ENCODE measurements at places on chromosomes 3 and 15. TPM values are rescaled to one million over a fixed set of nuclear protein-coding genes. Genes with fewer than 3 reads are reported as not detected.

- no peak for DNase-seq
Observed at GRCh38 chr3:4894891-4895530, 84.2 kb upstream of the BHLHE40 start.

- DNase-seq = no peak
Observed at GRCh38 chr3:14885307-14885706, 62.1 kb upstream of the NR2C2 start.

DNA sequence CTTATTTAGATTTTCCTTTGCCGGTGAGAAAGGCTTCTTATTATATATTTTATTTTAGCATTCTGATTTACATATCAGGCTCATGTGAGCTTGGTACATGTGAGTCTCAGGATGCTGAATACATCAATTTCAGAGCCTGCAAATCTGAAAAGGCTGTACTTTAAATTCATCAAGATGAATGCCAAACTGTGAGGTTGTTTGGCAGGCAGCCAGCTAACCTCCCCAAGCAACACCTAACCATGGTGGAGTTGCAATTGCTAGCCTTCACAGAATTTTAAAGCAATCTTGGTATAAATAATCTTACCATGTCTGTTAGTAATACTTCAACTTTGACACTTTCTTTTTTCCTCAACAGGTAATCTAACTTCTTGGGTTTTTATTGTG, 252.5 kb downstream of the CDIN1 start:
- no peak for DNase-seq

GRCh38 chr3:67416703-67417102, 237.7 kb downstream of the SUCLG2 start:
- no peak for DNase-seq

DNA sequence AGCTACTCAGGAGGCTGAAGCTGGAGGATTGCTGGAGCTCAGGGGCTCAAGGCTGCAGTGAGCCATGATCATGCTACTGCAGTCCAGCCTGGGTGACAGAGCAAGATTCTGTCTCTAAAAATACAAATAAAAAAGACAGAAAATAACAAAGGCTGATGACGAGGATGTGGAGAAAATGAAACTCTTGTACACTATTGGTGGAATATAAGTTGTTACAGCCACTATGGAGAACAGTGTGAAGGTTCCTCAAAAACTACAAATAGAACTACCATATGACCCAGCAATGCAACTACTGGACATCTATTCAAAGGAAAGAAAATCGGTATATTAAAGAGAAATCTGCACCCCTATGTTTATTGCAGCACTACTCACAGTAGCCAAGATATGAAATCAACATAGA, 526.7 kb upstream of the NAALADL2 start:
- no peak for DNase-seq

GRCh38 chr15:23566071-23566554, 639 bp downstream of the MKRN3 start:
- DNase-seq = no peak

GRCh38 chr3:49723296-49723627, 489 bp downstream of the GMPPB start:
- no peak for DNase-seq

GRCh38 chr15:34233614-34234013, 8.8 kb downstream of the EMC4 start:
- DNase-seq = no peak

- DNase-seq = no peak
Observed at GRCh38 chr3:53592862-53593261, 98.5 kb downstream of the CACNA1D start.

GRCh38 chr15:37907136-37907535, 27.3 kb upstream of the TMCO5A start:
- DNase-seq = no peak

- no peak for DNase-seq
Observed at GRCh38 chr3:23830869-23831484, 25.2 kb downstream of the UBE2E1 start.

GRCh38 chr3:53798144-53798543, 48.1 kb downstream of the CHDH start:
- DNase-seq = no peak

DNA sequence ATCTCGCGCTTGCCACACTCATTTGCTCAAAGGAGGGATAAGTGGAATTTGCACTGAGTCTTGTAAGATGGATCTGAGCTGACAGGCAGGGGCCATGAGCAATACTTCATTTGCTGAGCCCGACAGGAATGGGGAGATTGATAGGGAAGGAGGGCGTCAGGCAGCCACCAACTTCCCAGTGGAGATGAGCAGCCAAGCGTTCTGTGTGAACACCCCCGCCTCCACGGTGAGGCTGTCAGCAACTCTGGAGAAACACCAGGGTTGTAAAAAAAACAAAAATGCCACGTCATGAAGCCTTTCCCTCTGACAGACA, 36.8 kb downstream of the TLE3 start:
- peak; percentile 43 for DNase-seq

- no peak for DNase-seq
Observed at GRCh38 chr3:146449076-146449475, 20.3 kb downstream of the PLSCR2 start.

DNA sequence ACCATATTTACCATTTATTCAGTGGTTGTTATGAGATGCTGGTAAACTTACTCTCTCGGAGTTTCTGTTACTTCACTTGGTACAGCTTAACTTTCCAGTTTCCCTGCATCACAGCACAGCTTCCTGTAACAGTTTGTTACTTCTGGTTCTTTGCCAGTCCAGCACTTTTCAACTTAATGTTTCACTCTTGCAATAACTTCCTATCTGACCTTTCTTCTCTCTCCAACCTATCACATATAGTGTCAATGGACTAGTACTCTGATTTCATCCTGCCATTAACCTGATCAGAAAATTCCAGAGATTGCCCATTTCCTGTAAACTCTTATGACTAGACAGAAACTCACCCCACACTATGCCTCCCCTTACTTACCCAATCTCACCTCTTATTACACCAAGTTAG, 3.9 kb upstream of the ATP11B start:
- no peak for DNase-seq

DNA sequence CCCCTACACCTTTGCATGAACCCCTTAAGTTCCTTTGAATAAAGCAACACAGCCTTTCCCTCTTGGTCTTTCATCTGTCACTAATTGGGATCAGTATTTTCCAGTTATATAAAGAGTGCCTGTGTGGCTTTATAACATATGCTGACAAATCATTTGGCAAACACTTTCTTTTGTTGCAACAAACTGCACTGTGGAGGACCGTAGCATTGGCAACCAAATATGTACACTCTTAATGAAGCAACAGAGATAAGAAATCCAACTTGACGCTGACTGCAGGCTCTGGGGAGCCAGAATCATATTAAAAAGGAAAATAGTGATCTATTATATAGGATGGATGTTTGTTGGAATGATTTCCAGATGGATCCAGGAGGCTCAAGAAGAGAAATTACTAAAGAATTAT, 120.1 kb upstream of the PRICKLE2 start:
- DNase-seq = no peak

DNA sequence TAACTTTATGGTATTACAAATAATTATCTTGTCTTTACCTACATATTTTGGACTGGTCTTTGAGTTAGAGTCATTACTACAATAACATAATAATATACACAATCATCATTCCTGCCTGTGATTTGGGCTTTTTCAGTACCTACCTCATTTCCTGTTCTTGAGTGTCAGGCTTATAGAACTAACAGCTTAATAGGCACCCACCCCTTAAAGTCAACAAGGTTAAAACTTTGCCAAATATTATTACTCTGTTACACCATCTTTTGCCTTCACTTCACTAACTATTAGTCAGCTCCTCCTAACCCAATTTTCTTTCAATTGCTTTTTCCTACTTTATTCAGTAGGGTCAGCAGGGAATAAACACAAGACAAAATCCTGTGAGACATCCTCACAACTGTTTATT, 488.7 kb upstream of the AGTR1 start:
- no peak for DNase-seq

DNA sequence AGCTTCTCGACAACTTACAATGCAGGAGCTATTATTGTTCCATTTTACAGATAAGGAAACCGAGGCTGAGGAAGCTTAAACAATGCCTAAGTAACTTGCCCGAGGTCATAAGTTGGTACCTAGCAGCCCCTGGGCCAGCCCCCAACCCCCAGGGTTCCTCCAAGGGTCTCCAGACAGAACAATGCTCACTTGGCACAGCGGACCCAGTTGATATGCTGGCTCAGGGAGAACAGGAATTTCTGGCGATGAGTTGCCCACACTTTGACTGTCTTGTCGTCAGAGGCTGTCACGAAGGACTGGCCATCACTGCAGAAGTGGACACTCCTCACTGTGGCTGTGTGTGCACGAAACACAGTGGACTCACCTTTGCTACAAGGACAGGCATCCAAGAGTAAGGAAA, 5.2 kb downstream of the POC1A start:
- DNase-seq = no peak

DNA sequence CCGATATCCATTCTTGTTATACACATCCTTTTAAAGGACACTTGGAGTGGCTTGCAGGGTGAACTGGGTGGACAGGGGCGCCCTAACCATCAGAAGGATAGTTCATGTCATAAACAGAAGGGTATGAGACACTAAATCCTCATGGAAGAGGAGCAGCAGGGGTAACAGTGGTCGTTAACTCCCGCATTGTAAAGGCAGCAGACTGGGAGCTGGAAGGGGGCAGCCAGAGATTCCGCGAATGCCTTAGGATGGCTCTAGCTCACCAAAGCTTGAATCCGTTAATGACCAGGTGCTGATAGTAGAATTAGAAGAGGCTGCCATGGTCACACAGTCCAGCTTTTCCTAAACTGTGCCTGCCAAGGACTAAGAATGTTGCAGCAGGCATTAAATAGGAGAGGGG, 85.2 kb upstream of the ANKRD34C start:
- no peak for DNase-seq

- DNase-seq = no peak
Observed at GRCh38 chr15:88805031-88805780, 2.0 kb downstream of the ACAN start.

DNA sequence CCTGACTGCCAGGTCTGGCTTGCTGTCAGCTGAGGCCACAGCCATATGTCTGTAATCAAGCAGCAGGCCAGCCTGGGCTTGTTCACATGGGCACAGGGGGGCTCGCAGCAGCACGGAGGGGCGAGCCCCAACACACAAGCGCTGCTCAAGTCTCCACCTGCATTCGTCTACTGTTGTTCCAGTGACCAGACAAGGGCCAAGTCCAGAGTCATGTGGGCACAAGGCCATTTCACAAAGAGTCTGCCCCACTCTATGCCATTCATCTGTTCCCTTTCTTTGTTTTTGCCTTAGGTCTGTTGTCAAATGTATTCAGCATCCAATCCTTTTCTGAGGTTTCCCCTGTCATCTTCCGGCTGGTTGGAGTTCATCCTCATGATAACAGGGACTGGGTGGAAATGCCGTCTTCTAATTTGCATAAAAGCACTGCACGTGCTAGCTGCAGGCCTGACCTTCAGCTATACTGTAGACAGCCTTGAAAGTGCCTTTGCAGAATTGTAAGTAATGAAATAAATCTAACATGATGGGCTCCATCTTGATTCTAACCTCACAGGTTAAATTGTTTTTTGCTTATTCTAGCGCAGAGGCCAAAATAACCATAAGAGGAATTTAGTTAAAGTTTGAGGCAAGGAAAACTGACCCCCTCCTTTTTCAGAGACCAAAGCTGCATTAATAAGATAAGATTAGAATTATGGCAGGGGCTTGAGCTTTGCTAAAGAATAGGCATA, 28.6 kb upstream of the KBTBD12 start:
- DNase-seq = no peak

DNA sequence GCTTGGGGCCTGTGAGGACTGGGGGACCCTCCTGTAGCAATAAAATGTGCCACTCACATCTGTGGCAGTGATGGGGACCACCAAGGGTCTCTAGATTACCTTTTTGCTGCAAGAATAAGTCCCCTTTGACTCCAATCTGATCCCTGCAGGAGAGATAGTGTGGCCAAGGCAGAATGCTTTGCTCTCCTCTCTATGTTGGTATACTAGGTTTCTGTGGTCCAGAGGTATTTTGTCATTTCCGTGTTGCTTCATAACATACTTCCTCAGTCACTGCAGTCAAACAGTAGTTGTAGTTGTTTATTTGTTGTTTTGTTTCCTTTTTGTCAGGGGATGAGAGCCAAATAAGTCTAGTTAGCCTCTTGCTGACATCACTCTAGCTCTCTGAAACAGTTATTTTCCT, 13.1 kb upstream of the NAALADL2 start:
- no peak for DNase-seq

GRCh38 chr3:13954741-13955483, 75.0 kb upstream of the WNT7A start:
- no peak for DNase-seq

GRCh38 chr3:47411696-47412452, 31.1 kb downstream of the PTPN23 start:
- DNase-seq = no peak

DNA sequence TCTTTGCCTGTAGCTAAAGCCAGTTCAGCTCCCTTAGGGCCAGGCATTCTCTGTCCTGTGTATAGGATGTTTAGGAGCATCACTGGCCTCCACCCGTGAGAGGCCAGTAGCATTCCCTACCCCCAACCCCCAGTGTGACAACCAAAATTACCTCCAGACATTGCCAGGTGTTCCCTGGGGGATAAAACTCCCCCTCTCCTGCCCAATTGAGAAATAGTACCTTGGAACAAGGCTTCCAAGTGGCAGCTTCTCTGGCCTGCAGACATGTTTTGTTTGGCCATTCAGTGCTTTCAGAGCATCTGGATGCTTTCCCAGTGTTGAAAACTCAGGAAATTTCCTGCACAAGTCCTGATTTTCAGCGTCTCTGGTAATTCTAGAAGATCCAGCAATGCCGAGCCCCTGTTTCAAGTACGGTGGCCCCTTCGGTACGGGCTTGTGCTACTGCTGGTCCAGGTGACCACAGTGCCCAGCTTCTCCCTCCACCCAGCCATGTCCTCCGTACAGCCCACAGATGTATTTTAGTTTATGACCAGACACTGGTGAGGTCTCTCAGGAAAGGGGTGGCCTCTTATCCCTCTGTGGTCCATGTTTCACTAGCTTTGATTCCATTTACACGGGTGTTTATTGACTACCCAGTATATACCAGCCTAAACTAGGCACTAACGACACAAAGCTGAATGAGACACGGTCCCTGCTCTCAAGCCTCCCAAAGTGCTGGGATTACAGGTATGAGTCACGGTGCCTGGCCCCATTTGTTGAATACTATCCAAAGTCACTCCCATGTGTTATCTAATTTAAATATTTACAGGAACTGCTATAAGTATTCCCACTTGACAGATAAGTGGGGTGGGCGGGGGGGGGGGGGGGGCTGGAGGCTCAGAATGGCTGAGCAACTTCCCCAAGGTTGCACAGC, 125.4 kb upstream of the RAD18 start:
- no peak for DNase-seq

- DNase-seq = no peak
Observed at GRCh38 chr3:193943851-193944517, 192.0 kb upstream of the HES1 start.

GRCh38 chr15:74011610-74012009, 17.1 kb downstream of the PML start:
- DNase-seq = no peak

The SLC24A5 gene
- not detected for total RNA-seq

The SLC22A13 gene
- 0.34 TPM for total RNA-seq

The CPEB1 gene
- total RNA-seq = 5.5 TPM

The GPR171 gene
- total RNA-seq = not detected

The HIGD2B gene
- not detected for total RNA-seq

The CIDEC gene
- total RNA-seq = not detected

The ANXA2 gene
- 2,658 TPM for total RNA-seq

The MAP1A gene
- total RNA-seq = 2.5 TPM

The CEP19 gene
- total RNA-seq = 3.1 TPM

The POC1A gene
- 4.7 TPM for total RNA-seq

The TIGIT gene
- total RNA-seq = not detected

The RAD51 gene
- total RNA-seq = 1.3 TPM

The LARP6 gene
- total RNA-seq = 101 TPM
